AG09319 (cell line): ENCODE measurements at places on chromosomes 4 and X.

- no peak for DNase-seq
Observed at GRCh38 chr4:18314731-18315130, 293.2 kb upstream of the LCORL start.

DNA sequence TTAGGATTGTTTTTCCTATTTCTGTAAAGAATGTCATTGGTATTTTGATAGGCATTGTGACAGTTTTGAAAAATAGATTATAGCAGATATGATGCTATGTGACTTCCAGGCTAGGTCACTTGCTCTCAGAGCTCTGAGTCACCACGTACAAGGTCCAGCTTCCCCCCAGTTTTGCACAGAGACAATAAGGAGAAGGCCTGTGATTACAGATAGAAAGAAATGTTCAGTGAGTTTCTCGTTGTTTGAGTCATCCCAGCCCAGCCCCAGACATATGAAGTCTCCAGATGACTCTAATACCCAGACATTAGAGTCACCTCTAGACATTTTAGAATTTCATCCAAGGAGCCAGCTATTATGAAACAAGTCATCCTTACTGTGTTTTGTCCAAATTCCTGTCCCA is 57.2 kb downstream of the MFAP3L start:
- DNase-seq = peak; percentile 10

DNA sequence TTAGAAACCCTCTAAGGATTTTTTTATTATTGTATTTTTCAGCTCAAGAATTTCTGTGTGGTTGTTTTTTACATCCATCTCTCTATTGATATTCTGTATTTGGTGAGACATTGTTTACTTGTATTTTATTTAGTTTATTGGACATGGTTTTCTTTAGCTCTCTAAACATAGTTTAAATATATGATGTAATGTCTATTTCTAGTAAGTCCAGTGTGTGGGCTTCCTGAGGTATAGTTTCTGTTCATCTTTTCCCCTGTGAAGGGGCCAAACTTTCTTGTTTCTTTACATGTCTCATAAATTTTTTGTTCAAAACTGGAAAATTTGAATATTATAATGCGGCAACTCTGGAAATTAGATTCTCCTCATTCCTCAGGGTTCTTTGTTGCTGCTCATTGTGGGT is 28.2 kb upstream of the ATRX start:
- no peak for DNase-seq

DNA sequence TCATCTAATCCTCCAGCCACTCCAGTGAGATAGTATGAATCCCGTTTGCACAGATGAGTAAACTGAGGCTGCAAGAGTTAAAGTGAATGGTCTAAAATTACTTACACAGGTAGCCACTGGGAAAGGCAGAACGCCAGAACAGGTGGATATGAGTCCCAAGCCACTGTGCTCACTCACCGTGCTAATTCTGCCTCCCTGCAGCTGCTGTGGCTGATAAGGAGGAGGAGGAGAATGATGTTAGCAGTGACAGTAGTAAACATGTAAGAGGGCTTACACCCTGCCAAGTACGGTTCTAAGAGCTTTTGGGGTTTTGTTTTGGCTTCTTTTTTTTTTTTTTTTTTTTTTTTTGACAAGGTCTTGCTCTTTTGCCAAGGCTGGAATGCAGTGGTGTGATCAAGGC is 90.5 kb upstream of the PRPS2 start:
- DNase-seq = no peak

GRCh38 chr4:8765631-8766590 is 105.7 kb downstream of the HMX1 start:
- DNase-seq = no peak

- no peak for DNase-seq
Observed at GRCh38 chrX:151812661-151813060, 78.1 kb downstream of the CNGA2 start.

- DNase-seq = no peak
Observed at GRCh38 chr4:80141543-80141942, 55.8 kb upstream of the PRDM8 start.

DNA sequence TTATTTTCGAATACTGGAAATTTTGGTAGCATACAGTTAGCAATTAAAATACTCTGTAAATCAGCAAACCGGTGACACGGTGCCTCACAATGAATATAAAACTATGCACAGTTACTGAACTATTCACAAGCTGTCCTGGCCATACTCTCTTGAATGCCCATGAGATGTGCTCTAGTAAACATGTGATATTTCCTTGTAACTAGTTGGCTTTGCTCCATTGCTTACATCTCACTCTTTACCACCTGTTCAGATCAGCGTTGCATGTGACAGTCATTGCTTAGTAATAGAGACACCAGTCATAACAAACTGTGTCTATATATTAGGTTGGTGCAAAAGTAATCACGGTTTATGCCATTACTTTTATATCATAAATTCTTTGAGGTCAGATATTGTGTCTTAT is 897.9 kb upstream of the FTHL17 start:
- no peak for DNase-seq

- DNase-seq = no peak
Observed at GRCh38 chrX:41338436-41338835, 4.5 kb downstream of the DDX3X start.

DNA sequence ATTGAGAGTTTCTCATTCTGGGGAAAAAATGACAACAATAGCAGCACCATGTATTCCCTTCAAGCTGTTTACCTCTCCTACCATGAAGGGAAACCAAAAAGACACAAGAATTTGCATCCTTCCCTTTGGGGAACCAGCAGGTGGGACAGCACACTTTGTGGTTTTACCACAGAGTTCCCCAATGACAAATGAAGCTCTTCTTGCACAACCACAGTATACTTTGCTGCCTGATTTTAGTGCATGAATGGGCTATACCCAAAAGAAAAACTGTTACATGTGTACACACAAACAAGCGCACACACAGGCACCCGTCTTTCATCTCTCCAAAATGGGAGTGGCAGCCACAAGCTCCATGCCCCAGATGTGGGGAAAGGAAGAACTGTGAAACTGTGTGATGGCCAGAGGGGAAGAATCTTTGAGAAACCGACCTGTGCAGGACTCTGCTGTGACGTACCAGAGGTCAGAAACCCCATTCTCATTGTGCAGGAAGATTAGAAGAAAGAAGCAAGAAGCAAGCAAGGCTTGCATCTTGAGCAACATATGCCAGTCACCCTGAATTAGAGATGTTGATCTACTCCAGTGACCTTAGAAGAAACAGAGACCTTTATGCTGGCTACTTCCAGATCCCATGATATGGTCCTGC is 2.7 kb upstream of the MAML3 start:
- no peak for DNase-seq

- no peak for DNase-seq
Observed at GRCh38 chr4:173545440-173545839, 15.4 kb upstream of the HAND2 start.

DNA sequence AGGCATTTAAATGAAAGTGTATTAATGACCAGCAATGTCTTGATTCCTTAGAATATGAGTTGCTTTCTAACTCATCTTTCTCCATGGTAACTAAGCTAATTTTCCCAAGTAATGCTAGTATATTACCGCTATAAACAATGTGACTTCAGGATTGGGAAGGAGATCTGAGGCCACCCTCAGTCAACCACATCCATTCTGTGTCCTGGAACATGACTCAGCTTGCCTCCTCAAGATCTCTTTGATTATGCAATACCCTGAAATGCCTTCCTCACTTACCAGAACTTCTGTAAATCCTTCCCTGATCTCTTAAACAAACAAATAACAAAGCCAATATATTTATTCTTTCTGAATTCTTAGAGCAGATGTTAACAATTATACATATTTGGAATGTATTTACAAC is 1495.5 kb downstream of the PCDH18 start:
- peak; percentile 79 for DNase-seq

- no peak for DNase-seq
Observed at GRCh38 chr4:157674699-157675098, 454.2 kb downstream of the GRIA2 start.

DNA sequence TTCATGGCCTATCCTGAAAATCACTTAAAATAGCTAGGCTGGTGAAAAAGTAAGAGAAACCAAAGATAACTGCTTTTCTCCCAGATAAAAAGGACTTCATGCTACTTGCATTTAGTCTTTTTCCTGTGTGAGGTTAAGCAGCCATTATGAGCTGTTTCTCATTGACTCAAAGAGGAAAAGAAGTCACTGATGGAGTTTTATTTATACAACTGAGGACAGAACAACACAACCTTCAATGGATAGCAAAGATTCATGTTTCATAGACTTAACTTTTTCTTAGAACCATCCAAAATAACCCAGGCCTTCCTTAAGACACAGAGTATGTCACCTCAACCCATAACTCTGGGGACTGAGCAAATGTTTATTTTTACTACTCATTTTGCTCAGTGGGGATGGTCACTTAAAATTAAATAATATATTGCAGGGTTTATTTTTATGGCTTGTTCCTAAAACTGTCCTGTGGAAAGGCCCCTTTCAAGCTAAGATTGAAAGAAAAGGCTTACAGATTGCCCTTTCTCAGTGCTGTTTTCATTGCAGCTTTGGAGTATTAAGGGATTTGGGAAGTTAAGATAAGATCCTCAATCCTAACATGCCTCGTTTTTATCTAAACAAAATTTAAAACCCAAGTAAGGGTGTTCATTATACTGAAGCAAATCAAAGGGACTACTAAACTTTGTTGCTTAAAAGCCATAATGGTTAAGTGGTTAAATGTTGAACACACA is 252.6 kb upstream of the MAD2L1 start:
- DNase-seq = no peak

- DNase-seq = no peak
Observed at GRCh38 chr4:188619456-188620149, 480.4 kb downstream of the TRIML1 start.

DNA sequence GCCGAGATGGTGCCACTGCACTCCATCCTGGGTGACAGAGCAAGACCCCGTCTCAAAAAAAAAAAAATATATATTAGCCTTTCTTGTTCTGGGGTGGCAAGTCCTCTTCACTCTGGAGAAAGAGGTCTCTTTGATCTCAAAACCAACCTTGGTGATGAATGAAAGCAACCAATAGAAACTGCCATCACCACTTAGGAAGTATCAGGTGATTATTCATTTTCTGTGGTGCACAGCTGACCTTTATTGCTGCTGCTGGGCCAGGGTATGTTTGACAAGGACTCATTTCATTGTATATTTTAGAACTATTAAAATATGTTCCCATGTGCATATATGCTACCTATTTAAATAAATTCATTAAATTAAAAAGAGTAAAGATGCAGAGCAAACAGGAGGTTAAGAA is 76.0 kb upstream of the KIT start:
- no peak for DNase-seq

- DNase-seq = no peak
Observed at GRCh38 chrX:150663073-150663472, 30.1 kb upstream of the MTMR1 start.

DNA sequence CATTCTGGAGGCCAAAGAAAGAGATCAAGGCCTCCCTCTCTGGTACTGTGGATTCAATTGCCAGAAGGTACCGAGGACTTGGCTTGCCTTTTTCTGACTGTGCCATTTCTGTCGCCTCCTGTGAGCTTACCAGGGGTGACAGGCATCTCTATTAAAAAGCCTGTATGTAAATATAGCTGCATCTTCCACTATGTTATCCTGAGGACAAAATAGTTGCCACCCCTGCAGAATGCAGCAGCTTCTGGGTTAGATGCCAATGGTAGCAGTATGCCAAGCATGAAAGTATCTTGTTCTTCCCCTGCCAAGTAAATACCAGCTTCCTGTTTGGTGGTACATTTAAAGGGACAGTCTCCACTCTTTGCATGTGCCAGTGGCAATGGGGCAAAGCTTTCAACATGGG is 10.7 kb downstream of the TRPC5OS start:
- DNase-seq = no peak

DNA sequence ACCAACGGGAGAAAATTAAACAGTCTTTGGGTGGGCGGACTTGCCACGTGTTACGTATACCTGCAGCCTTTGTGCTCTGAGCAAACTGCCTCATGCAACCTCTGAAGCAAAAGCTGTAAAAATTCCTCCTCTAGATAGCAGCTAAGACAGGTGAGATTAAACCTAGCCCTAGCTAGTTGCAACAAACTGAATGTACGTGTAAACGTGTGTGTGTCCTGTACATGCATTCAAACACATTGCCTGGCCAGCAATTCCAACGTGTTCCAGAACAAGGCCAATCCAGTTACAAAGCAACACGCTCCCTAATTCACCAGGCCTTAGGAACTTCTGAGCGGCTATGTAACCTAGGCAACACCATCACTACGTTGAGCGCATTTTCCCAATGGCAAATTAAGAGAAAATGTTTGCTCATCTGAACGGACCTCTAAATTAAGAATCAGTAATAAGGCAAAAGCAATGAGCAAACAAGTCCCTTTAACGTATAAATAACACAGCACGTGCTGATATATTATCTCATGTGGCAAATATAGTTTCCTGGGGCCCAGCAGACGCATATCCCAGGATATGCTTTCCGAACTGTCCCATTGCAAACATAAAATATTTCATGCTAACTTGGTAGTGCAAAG is 792 bp downstream of the PPID start:
- DNase-seq = no peak

DNA sequence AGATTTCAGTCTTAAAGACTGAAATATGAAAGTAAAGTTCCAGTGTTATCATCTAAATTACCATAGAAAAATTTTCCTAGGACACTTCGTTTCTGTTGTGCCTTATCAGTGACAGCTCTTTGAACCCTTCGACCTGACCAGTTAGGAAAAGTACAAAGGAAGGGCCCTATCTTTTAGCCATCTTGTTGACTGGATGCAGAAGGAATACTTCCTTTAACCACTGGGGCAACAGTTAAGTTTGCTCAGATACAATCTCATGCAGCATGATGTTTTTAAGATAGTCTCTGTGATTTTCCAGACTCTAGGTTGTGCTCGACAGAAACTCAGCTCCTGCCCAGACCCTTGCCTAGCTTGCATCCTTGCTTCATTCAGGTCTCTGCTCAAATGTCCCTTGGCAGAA is 210.5 kb upstream of the RPS6KA3 start:
- no peak for DNase-seq

DNA sequence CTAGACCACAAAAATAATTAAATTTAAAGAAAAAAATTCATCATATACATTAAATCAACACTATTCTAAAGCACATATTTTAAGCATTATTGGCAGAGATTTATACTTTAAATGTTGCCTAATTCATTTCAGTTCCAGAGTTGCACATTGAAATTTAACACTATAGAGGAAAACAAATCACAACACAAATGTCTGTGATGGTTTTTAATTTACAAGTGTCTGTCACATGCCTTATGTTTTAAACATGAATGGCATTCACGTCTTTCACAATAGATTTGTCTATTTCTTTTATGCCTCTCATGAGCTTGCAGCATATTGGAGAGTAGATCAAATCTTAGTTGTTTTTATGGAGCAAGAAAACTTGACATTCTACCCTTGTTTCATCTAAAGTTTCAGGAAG is 811.3 kb downstream of the NLGN4X start:
- DNase-seq = no peak

DNA sequence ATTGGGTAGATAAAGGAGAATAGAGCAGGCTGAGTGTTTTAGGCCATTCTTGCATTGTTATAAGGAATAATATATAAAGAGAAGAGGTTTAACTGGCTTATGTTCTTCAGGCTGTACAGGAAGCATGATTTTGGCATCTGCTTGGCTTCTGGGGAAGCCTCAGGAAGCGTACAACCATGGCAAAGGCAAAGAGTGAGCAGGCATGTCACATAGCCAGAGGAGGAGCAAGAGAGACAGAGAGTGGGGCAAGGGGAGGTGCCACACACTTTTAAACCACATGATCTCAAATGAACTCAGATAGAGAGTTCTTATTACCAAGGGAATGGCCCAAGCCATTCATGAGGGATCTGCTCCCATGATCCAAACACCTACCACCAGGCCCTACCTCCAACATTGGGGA is 4.4 kb upstream of the METTL14 start:
- no peak for DNase-seq

- DNase-seq = no peak
Observed at GRCh38 chr4:184416913-184417734, 57.2 kb downstream of the IRF2 start.
